ENCODE measurements at places on chromosomes 16 and 17.

- no peak for DNase-seq
These were observed 129.8 kb downstream of the C16orf78 start for GRCh38 chr16:49503256-49504022.

GRCh38 chr17:41082626-41083025, 1.3 kb upstream of the KRTAP4-7 start:
- no peak for DNase-seq

GRCh38 chr17:78910497-78911284, 7.7 kb upstream of the CEP295NL start:
- no peak for DNase-seq

DNA sequence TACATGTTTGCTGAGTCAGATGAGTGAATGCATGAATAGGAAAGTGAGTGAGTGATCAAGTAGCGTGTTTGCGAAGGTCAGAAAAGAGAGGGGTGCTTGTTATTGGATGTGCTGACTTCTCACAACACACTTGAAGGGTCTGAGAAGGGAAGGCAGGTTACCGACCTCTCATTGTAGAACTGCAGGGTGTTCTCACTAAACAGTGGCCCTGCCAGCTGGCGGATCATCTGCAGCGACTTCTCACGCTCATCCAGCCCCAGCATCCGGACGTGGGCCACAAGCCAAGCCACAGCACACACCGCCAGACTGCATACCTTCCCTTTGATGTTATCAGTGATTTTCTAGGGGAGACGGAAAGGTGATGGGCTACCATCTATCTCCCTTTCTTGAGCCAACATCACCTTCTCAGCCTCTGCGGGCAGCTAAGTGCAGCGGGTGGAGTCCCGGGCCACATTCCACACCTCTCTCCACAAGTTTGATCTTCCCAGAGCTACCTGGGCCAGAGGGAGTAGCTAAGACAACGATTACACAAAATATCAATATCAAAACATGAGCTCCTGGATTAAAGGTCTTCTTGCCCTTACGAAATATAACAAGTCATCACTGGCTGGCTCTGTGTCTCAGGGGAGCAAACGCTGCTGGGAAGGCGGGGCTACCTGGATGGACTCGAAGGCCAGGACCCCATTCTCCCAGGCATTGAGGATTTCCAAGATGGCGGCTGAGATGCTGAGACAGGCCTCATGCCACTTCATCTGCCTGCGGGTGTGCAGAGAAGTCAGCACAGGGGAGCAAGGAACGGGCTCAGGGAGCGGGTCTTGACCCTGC, 11.0 kb downstream of the CSF3 start:
- no peak for DNase-seq

GRCh38 chr16:47125757-47126156, 18.0 kb downstream of the NETO2 start:
- DNase-seq, result no peak

GRCh38 chr16:54936201-54936978, 5.7 kb downstream of the IRX5 start:
- no peak for DNase-seq

GRCh38 chr16:53912155-53912554, 208.2 kb downstream of the FTO start:
- DNase-seq, result no peak

DNA sequence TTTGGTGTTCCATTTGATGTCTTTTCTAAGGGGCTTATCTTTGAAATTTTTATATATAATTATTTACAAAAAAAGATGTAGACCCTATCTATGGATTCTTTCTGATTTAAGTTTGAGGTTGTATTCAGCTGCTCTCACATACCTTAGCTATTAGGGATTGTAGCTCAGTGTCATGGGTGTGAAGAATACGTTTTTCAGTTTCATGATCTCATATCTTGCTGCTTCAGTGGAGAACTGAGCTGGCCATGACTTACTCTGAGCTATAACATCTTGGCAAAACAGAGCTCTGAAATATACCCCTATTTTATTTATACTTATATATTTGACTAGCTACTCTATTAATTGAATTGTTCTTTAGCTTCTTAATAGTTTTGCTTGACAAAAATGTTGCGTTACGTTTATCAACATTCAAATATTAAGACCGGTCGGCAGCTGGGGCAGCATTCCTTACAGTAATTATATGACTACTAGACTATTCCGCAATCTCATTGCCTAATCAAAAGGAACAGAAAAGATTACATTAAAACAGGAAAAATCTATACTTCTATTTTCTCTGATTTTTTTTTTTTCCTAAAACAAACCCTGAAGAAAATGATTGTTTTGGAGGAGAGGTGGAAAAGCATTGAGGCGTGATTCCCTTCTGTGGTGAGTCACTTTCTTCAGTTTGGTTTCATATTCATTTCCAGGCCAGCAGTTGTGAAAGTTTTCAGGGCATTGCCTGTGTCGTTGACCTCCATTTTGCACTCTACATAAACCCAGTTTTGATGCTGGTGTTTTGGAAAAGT, 24.1 kb upstream of the KRT24 start:
- DNase-seq, result no peak

- no peak for DNase-seq
These were observed 4.1 kb upstream of the MRPL58 start for GRCh38 chr17:75008373-75008772.

- no peak for DNase-seq
These were observed 199.5 kb upstream of the CCL2 start for GRCh38 chr17:34055606-34056005.

GRCh38 chr17:39200070-39200879, at the start of gene RPL19:
RPL19 (plus strand) TSS chr17:39200283; CDS start chr17:39200345, 62 bp downstream.
- peak; percentile 55 for DNase-seq

DNA sequence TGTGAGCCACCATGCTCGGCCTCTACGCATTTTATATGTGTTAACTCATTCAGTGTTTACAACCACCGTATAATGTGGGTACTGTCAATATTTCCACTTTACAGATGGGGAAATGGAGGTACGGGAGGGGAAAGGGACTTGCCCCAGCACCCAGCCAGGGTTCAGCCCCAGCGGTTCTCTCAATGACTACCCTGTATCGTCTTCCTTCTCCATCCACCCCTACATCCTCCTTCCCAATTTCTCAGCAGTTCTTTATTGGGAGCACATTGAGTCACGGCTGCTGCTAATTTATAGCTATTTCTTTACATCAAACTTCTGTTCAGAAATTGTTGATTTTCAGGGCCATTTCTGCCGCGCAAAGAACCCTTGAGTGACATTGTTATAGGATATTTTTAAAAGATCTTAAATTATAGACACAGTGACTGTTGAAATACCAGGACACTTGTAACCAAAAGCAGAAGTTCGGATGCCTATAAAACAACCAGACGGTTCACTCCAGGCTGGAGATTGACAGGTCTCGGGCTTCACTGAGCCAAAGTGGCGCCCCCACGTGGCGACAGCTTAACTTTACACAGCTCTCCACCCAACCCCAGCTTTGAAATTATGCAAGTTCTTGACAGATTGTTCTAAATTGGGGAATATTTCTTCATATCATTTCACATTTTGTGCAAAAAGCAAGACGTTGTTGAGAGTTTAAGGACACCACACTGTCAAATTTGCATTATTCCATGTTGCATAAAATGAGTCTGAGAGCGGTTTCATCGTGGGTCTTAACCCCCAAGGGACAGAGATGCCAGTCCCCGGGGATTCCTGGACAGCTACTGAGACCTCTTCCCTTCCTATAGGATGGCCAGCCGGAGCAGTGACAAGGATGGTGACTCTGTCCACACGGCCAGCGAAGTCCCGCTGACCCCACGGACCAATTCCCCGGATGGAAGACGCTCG, 11.8 kb downstream of the SYT17 start:
- no peak for DNase-seq

DNA sequence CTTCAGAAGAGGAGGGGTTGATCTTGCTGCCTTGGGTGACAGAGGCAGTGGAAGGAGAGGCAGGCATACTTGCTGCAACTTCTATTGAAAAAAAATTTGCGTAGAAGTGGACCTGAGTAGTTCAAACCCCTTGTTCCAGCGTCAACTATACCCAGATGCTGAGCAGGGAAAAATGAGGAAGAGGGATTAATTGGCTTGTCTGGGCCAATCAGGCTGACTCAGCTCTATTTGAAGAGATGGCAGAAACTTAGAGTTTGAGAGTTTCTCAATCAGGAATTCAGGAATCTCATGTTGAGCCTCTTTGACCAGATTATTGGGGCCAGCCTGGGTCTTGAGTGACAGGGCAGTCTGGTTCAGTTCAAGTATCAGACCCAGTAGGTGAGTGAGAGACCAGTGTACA, 17.6 kb downstream of the CASC3 start:
- DNase-seq, result no peak

GRCh38 chr17:65181237-65182061, 44.3 kb downstream of the RGS9 start:
- DNase-seq, result no peak

- DNase-seq, result no peak
These were observed 32.2 kb downstream of the BRIP1 start for GRCh38 chr17:61831099-61831498.

GRCh38 chr16:87602821-87603683, 744 bp downstream of the JPH3 start:
- DNase-seq, result no peak

DNA sequence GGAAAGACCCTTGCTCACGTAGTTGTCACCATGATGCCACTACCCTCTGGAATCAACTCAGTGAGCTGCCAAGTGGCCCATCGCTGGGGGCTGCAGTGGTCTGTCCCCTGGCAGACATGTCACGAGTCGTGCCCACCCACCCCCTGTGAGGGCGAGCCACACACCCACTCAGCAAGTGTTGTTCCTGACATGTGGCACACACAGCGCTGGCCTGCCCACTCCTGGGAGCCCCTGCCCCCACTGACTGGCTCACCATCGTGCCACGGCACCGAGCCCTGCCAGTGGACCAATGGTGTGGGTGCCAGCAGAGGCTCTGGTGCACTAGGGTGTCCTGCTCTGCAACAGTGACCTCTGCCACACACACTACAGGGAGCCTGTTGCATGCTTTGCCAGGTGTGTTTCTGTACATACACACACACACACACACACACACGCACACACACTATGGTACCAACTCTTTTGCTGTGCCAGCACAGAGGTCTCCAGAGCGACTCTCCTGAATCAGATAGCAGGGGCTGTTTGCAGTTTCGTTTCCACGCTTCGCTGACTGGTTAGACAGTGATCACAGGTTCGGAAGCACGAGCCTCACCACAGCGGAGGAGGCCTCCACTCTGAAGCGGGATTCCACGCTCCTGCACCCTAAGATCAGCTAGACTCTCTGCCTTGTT, 7.7 kb downstream of the RTN4RL1 start:
- DNase-seq, result no peak

DNA sequence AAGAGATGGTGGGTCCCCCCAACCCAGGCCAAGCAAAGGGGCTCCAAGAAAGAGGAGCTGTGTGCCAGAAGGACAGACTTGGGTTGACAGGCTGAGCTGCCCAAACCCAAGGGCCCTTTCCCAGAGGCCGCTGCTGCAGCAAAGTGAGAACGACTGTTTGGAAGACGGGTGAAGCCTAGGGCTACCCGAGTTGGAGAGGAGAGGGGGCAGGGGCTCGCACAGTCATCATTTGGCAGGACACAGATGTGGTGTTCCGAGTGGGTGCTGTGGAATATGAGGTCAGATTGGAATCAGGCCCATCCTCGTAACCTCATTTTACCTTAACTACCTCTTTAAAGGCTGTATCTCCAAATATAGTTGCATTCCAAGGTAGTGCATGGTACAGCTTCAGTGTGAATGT, 5.3 kb upstream of the MFAP4 start:
- DNase-seq, result no peak

- DNase-seq, result no peak
These were observed 91.2 kb downstream of the TMEM132E start for GRCh38 chr17:34670618-34671017.

GRCh38 chr17:76163919-76164318, 22.9 kb upstream of the FOXJ1 start:
- DNase-seq, result no peak

- no peak for DNase-seq
These were observed 10.0 kb upstream of the GAA start for GRCh38 chr17:80091376-80091775.

DNA sequence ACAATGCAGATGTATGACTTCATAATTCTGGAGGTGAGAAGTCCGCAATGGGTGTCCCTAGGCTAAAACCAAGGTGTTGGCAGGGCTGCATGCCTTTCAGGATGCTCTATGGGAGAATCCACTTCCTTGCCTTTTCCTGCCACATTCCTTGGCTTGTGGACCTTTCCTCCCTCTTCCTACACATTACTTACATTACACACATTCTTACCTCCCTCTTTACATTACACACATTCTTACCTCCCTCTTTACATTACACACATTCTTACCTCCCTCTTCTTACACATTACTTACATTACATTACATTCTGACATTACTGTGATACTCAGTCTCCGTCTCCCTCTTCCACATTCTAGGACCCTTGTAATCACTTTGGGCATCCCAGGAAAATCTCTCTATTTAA, 14.2 kb upstream of the CDH5 start:
- DNase-seq, result no peak

All from activated gamma-delta T cell (primary cell).